Fibroblast of skin of right biceps (primary cell): ENCODE measurements at places on chromosomes 7 and 10.

DNA sequence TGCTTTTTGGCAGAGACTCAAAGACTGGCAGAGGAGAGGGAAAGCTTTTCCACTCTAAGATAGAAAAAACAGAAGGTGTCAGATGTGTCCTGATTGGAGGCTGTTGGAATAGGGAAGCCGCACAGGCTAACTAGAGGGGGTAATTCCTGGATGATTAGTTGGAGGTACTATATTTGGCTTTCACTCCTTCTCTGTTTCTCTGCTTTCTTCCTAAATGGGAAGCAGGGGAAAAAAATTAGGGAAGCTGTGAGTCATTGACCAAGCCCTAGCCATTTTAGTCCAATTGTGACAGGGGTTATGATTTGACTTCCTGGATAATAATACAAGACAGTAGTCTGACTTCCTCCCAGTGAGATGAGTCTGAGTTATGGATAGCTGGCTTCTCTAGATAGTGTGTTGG is 475.2 kb upstream of the CELF2 start:
- DNase-seq: peak; percentile 85

DNA sequence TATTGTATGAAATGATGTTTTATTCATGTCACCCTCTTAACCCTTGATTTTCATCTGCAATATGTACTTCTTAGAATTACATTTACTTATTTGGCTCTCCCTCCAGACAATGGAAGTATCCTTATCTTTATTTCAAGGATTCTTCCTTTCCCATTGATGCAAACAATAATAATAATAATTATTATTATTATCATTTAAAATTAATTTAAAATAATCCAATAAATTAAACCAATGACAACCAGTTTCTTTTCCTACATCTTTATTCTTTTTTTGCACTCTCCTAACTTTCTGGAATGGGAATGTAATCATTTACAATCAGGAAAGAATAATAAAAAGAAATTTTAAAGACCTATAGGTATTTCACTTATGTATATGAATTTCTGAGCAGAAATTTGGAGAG is 504.4 kb downstream of the INHBA start:
- DNase-seq: no peak

GRCh38 chr10:110340816-110341215 is 36.1 kb upstream of the SMNDC1 start:
- peak; percentile 40 for DNase-seq

DNA sequence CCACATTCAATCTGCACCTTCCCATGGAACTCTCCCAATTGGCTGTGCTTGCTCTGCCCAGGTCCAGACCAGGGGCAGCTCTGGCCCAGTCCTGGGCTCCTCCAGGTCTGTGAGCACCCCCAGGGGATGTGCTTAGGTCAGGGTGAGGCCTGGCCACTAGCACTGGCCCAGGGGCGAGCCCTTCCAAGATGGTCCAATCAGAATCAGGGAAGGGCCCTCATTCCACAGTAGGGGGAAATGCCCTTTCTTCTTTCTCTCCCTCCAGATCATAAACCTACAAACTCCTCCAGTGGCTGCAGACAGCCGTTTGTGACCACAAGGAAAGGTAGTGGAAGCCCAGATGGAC is 157.0 kb downstream of the PRKAG2 start:
- DNase-seq: no peak

DNA sequence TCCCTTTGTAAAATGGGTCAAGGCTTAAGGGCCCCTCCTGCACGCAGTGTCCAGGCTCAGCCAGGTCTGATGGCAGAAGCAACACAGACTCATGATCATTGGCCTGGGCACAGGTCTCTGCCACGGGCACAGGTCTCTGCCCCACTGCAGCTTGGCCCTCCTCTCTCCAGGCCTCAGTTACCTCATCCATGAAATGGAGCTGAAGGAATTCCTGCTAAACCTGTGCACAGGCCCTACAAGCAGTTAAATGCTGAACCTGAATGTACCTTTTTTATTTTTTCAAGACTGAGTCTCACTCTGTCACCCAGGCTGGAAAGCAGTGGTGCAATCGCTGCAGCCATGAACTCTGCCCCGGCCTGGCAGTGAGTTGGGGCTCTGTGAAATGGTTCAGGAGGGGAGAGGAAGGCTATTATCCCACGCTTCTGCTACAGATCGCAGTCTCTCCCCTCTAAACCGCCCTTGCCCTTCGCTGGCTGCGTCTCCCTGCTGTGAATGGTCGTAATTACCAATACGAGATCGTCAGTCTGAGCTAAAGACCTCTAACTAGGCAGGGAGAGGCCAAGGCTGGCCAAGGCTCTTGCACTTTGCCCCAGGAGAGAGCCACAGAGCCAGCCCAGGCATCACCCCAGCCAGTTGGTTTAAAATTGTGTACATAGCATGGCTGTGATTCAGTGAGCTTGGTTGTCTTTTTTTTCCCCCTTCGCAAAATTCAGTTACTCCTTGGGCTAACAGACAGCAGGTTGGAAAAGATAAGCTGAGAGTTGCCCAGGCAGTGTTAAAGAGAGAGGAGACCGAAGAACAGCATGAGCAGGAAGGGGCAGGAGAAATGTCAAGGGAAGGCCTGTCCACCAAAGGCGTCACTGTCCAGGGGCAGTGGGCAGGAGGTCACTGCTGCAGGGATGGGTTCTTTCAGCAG is 93.0 kb upstream of the KCTD7 start:
- DNase-seq: no peak

DNA sequence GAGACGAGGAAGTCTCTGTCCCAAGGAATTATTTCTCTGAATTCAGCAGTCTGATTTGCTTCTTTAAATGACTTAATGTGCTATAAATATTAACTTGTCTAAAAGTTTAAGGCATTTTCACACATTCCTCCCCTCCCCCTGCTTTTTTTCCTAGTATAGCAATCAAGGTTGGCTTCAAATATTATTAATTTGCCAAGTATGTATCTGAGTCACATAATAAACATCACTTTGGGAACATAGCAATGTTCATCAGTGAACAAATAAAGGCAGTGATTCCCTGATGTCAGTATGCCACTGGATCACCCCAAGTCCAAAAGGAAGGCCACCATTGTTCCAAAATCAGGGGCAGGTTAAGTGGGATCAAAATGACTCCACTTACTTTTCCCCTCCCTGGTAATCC is 40.5 kb downstream of the PDE6C start:
- DNase-seq: peak; percentile 52

DNA sequence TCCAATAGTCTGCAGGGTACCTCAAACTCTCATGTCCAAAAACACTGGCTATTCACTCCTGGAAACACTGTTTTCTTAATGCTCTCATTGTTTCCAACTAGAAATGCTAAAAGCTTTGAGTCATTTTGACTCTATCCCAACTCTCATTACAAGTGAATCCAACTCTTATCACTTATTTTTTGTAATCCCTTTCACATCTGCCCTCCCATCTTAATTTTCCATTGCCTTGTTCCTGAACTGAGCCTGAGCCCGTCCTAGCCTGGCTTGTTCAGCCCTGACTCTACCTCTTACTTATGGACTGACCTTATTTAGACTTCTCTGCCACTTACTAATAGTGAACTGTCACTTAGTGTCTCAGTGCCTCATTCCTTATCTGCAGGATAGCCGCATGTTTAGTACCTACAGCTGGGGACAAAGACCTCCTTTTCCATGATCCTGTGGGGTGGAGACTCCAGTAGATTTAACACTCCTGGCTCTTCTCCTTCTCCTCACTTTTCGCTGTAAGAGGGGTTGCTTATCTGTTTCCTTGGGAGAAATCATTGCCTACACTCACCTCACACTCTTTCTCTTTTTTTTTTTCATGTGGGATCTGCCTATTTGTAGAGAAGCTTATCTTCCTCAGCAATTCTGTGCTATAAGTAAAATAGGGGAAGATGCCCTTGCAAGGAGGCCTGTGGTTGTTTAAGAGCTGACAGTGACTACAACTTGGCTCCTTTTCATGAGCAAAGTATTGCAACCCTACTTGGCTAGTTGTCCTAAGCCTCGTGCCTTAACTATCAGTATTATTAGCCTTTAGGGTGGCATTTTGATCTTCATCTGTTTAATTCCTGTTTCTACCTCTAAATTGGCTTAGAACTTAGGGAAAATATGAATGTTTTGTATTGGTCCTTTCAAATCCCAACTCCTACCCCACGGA is 56.4 kb downstream of the SLC16A12 start:
- DNase-seq: peak; percentile 48

DNA sequence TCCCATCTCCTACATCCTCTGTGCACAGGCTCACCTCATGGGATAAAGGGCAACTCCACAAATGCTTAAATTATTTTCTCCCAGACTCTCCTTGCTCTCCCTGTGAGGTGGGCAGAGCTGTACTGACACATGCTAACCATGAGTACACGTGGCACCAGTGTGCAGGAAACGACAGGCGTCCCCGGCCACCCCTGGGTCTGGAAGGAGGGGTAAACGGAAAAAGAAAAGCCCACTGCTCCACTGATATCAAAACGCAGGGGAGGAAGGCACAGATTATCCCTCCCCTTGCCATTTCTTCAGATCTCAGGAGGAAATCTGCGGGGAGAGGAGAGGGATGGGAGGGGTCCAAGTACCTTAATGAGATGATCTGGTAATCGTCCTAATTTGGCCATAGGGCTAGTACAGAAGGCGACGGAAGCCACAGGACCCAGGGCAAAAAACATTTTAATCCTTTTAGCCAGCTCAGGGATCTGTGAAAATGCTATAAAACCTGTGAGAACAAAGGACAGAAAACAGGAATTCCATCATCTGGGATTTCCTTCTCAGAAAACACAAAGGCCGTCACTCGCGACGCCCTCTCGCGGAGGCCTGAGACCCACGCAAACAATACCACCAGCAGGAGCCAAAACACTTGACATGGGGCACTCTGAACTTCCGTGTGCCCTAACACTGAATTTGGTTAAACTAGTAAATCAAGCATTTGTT is 17.8 kb upstream of the CH25H start:
- no peak for DNase-seq

GRCh38 chr10:21135023-21135931 is 238.2 kb upstream of the NEBL start:
- peak; percentile 26 for DNase-seq

DNA sequence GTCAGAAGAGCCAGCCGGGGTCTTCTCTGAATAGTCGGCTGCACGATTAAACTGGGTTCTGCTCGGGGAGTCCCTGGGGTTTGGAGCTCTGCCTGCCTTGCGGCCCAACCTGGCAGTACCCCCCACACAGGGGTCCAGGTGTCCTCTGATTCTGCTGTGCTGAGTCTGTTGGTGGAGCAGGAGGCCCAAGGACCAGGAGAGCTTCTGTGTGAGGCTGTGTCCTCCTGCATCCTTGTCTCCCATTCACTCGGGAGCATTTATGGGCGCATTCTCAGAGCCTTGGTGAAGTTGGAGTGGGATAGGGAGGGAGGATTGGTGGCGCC is 14.2 kb downstream of the INPP5A start:
- DNase-seq: no peak

- DNase-seq: no peak
These were observed 12.9 kb upstream of the MICU1 start for GRCh38 chr10:72638586-72639440.

DNA sequence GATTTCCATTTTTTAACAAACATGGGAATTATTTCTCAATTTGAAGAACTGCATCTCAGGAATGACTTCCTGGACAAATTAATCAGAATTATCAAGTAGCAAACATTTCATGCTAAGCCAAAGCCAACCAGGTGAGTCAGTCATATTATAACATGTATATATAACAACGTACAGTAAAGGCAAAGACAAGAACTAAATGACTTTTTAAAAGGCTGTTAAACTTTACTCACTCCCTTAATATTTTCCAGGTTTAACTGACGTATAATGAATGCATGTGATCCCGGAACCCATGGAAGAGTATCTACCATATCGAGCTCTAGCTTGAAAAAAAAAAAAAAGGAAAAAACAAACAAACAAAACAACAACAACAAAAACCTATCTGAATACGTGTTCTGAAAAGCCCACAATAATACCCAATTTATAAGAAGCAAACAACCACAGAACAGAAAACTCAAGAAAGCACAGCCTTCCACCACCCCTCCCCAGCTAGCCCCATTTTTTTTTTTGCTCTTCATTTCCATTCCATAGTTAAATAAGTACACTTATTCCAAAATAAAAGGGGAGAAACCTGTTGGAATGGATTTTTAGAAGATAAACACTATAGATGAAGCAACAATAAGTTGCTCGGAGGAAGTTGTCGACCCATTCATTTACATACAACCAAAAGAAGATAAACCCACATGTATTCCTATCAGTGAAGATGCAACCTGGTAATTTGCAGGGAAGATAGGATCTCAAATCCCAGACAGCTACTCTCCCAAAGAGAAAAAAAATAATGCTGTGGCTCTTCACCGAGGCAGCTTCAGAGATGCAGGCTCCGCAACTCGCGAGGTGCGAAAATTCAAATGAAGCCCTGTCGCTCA is 537 bp downstream of the NAPEPLD start:
- peak; percentile 6 for DNase-seq

DNA sequence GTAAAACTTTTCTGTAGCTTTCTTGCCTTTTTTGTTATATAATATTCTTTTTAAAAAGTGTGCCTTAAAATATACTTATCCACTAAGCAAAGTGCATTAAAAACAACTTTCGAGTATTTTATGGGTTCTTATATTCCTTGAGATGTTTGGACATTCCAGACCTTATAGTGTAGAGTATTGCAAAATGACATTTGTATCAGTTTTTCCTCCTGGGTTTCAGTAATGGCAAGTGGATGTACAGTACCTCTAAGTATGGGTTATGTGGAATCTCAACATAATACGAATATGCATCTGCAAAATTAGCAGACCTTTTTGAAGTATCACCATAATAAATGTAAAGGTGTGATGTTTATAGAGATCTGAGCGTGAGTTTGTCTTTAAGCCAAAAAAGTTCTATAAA is 2.7 kb downstream of the CDK13 start:
- no peak for DNase-seq

DNA sequence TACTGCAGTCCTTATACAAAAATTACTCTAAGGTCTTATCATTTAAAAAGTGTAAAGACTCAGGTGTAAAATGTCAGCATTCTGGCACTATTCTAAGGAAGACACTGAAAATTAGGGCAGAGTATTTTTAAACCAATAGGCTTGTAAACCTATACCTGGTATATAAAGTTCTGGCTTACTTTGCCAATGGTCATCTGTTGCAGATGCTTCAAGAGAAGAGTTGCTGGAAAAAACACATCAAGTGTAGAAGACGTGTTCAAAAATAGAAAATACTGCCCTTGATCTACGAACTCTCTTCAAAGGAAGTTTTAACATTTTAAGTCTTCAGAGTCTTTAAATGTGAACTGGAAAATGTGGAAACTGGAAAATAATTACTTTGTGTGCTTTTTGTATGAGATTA is 23.9 kb downstream of the NT5C3A start:
- no peak for DNase-seq

DNA sequence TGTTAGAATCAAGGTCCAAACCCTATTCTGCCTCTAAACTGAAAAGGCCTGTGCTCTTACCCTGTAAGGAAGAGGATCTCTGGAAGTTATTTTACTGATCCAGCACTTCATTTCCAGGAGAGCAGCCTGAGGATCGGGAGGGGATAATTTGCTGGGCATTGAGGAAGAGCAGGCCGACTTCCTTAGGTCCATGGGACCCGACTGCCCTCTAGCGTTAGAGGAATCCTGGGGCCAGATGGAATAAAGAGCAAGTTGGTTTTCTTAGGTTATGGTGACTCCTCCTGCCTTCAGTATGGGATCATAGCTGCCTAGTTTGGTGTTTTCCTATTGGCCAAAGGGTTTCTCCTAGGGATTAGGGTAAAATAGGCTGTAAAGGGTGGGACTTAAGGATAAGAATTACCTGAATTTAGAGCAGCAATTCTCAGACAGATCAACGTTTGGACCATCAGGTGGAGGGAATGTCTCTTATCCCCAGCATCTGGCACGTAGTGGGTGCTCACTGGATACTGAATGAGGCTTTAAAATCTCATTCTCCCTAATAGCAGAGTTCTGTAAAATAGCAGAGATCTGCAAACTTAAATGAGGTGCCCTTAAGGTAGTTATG is 40.0 kb upstream of the SORBS1 start:
- DNase-seq: peak; percentile 80

GRCh38 chr10:47247148-47248059 is 52.6 kb upstream of the GDF10 start:
- DNase-seq: no peak
